ENCODE measurements at places on chromosomes 12 and 14.

GRCh38 chr14:83255015-83255726, 1721.5 kb upstream of the SEL1L start:
- DNase-seq = no peak

DNA sequence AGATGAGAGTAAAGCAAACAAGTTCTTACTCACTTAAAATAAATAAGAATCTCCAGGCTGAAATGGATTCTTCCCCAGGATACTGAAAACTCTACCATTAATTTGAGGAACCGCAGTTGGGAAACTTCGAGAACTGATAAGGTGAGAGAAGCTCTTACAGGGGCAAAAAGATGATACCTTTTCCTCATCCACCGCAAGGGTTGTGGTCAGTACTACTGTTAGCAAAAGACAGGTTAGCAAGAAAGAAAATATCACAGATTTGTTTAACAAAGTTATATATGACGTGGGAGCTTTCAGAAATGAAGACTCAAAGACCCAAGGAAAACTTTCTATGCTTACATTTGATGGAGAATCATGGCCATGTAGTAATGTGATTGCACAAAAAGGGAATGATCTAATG, 441.6 kb downstream of the PCNX1 start:
- DNase-seq = no peak

- DNase-seq = peak; percentile 73
Observed at GRCh38 chr12:67263471-67263870, 5.7 kb upstream of the CAND1 start.

DNA sequence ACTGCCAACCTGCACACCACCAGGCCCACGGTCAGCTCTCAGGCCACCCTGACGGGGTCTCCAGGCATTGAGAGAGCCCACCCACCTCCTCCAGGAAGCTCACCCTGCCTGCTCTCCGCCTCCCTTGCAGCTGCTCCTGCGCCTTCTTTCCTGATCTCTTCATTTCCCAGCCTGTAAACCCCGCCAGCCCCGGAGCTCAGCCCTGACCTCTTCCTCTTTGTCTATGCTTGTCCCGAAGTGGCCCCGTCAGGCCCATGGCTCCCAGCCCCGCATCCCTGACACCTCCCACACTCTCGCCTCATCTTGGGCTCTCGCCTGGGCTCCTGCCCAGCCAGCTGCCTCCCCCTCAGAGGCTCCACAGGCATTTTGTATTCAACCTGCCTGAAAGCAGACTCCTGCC, 139.3 kb downstream of the CALM1 start:
- DNase-seq = no peak

DNA sequence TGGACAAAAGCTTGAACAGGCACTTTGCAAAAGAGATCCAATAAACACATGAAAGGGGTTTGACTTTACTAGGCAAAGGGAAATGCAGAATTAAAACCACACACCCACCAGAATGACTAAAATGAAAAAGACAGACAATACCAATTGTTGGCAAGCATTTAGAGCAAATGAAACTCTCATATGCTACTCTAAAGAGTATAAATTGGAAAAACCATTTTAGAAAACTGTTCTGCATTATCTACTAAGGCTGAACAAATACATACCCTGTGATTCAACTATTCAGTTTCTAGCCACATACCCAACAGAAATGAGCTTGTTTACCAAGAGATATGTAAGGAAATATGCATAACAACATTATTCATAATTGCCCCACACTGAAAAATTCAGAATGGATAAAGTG, 8.5 kb upstream of the IL22 start:
- DNase-seq = no peak

GRCh38 chr12:71878208-71878607, 38.6 kb downstream of the TBC1D15 start:
- DNase-seq = no peak

GRCh38 chr12:98425859-98426258, 89.5 kb upstream of the TMPO start:
- no peak for DNase-seq

- DNase-seq = peak; percentile 31
Observed at GRCh38 chr14:87282266-87282665, 710.7 kb downstream of the GALC start.

GRCh38 chr12:85755760-85756159, 80.4 kb downstream of the RASSF9 start:
- DNase-seq = no peak

DNA sequence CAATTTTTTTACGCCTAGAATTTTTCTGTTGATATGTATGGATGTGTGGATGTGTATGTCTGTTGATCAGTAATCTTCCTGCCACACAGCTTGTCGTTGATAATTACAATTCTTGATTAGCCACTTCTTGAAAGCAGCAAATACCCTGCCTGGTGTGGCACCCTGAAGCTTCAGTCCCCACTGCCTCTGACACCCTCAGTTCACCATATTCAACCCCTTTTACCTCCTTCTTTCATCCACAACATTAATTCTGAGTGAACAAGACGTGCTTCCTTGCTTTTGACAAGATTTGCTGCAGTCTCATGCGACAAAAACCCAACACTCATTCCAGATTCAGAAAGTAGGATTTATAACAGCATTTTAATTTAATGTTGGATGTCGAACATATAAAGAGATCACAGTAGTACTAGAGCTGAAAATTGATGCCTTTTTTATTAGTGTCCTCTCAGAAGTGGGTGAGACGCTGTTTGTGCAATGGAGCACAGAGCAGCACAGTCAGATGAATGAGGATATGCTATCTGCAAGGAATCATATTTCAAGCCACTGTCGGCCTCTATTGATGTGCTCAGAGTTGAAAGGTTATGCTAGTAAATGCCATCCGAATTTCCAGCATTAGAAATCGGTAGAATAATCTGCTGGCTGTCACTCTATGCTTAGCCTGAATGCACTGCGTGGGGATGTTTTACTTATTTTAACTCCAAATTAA, 383.7 kb downstream of the EGLN3 start:
- peak; percentile 45 for DNase-seq

DNA sequence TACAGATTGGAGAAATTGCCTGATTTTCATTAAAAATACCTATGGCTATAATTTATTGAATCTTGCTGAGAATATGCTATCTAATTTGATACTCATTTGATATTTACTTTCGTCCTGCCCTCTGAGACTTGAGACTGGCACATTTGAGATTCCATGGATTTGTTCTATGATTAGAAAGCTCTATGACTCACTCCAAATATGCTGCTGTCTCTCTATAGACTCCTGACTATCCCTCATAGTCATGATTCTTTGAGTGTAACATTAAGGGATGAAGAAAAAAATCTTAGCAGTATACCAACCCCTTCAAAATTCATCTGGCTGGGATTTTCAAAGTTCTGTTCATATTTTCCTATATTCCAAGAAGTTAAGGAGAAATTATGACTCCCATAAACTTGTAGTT, 191.9 kb downstream of the LRIG3 start:
- no peak for DNase-seq

GRCh38 chr12:4443616-4444015, 2.0 kb downstream of the FGF6 start:
- no peak for DNase-seq

- peak; percentile 53 for DNase-seq
Observed at GRCh38 chr12:7642876-7643309, 22.8 kb downstream of the APOBEC1 start.

- no peak for DNase-seq
Observed at GRCh38 chr14:99952453-99952852, 112.8 kb upstream of the EVL start.

DNA sequence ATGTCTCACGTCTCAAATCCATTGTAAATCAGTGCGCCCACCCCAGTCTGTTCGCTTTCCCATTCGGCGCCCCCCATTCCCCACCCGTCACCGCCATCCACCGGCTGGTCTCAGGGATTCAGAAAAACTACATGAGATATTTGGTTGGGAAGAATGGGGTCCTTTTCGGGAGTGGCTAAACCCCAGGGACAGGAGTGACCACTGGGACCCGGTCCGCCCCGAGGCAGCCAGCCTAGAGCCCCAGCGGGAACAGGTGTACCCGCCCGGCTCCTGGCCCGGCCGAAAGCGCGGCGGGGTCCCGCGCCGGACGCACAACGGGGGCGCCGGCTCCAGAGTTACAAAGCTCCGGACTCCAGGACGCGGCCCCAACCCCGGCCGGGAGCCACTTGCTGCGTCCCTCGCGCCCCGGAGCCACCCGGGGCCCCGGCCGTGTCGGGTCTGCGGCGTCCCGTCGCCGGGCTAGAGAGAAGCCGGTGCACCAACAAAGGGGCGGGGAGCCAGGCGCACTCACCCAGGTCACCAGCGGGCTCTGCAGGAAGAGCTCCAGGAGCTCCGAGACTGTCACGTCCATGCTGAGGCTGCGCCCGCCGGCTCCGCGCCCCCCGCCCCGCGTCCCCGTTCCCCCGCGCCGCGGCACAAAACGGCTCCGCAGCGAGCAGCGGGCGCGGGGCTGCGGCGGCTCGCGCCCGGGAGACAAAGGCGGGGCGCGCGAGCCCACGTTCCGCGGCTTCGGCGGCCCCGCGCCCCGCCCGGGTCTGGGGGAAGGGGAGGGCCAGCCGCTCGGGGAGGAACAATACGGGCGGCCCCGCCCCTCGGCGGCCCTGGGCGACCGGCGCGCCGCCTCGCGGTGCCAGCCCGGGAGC, at the start of gene CCDC88C:
Gene CCDC88C (minus strand): TSS at position 701 of the 863 bp plus-strand sequence. CDS start 130 bp downstream, at position 571.
- peak; percentile 80 for DNase-seq

DNA sequence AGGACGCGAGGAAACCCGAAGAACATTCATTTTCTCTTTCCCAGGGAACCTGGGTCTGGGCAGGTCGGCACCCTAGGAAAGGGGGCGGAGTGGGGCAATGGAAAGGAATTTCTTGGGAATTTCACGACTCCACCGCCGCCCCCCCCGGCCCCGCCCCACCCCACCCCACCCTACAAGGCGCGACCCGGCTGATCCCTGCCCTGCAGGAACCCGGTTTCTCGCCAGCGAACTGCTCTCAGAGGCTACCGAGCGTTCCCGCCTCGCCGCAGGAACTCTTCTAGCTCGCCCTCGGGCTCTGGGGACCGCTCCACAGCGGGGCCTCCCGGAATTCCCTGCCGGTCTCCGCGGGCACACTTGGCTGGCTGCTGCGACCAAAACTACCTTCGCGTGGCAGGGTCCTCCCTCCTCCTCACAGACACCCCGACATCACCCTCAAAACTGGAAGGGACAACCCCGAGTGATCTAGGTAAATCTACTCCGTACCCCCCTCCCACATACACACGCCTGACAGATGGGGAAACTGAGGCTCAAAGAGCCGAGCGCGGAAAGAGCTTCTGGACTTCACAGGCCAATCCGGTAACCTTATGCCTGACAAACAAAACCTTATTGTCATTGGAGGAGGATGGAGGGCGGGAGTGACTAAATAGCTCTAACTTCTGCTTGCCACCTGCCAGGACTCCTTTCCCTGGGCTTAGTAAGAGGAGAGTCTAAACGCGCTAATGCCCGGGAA, 785 bp upstream of the ACTN1 start:
- DNase-seq = peak; percentile 37

DNA sequence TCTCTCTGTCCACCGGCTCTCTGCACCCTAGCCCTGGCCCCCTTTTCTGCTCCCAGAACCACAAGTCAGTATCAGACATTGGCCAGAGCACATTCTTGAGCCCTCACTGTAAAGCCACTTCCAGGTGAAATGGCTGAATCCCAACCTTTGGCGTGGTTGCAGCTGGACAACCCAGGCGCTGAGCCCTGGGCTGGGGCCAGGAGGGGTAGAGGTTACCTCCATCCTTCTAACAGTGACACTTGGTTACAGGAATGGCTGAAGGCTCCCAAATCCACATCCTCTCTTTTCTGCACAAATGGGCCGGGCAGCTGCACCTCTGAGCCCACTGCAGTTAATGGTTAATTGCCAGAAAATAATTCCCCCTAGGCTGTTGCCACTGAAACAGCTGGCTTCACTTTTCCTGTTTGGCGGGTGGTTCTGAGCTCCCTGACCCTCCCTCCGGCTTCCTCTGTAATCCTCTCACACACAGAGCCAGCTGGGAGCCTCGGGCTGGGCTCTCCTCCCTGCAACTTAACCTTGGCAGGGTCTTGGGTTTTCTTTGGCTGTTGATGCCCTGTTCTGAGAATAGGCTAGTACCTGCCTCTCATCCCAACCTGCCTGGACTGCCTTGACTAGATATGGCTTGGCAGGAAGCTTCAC, 44.1 kb downstream of the TSPAN11 start:
- no peak for DNase-seq

DNA sequence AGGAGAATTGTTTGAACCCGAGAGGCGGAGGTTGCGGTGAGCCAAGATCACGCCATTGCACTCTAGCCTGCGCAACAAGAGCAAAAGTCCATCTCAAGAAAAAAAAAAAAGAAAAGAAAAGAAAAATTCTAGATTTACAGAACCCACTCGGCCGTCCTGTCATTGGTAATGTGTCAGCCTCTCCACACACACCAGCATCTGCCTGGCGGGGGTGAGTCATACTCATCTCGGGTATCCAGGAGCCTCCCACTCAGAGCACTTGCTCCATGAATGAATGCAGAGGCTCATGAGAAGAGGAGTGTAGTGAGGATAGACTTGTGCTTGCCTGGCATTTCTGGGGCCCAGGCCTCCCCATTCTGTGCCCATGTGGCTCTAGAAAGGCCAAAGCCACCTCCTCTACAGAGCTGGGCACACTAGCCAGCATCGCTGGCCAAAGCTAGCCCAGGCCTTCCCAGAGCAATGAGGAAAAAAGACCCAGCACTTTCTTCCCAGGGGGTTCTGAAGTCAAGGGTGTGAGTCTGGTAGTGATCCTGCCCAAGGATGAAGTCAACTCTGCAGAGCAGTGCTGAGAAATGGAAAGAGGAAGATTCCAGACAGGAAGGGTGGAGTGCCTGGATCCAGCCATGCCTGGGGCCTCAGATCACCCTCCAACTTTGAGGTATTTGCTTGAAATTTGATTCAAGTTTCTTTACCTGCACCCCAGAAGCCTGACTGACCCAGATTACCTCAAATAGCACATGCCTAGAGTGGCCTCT, 31.2 kb upstream of the KLC1 start:
- peak; percentile 50 for DNase-seq

DNA sequence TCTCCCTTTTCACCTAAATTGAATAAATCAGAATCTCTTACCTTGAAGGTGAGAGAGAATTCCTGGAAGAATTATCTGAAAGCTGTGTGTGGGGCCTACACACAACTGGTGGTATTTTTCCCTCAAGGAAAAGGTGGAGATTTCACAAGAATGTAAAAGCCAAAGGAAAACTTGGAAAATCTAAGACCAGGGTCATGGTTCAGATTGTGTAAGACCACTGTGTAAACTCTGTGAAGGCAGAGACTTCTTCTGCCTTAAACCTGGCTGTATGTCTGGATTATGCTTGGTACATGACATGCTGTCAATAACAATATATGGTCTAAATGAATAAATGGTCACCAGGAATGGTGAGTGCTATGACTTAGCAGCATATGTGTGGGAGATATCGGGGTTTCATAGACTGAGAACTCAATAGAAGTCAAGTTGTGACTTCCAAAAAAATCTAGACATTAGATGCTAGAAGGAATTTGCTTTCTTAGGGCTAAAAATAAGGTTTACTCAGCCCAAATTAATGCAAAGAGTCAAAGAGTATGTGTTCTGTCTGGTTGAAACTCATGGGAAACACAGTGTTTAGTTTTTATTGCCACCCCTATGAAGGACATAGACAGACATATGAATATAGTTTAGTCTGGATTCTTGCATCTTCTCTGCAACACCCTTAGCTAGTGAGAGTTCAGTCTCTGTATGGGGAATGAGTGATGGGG, 163.7 kb downstream of the SNAPC1 start:
- DNase-seq = no peak

Measured in NCI-H2171 (cell line).